ENCODE measurements at places on chromosomes 12 and 14.

GRCh38 chr12:130334937-130335336 lies 2.8 kb upstream of the PIWIL1 start:
- no peak for DNase-seq

GRCh38 chr14:104572668-104573067 lies 6.9 kb upstream of the C14orf180 start:
- no peak for DNase-seq

- peak; percentile 86 for DNase-seq
Observed at GRCh38 chr12:111570084-111570961, 28.8 kb downstream of the ATXN2 start.

GRCh38 chr14:70011098-70011497 lies 131.9 kb downstream of the SMOC1 start:
- DNase-seq, result no peak

DNA sequence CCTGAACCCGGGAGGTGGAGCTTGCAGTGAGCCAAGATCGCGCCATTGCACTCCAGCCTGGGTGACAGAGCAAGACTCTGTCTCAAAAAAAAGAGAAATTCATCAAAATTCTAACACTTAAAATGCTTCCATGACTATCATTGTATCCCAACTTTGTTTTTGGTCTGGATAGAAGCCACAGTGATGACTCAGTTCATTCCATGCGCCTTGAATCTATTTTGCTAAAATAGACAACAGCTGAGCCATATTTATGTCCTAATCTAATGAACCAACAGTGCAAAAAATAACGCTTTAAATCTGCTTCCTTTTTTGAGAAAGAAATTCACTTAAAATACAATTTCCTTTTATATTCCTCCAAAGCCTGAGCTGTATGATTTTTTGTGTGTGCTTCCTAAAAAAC lies 23.2 kb upstream of the BICD1 start:
- peak; percentile 71 for DNase-seq

- DNase-seq, result peak; percentile 54
Observed at GRCh38 chr12:79532907-79533288, 157.9 kb downstream of the PAWR start.

DNA sequence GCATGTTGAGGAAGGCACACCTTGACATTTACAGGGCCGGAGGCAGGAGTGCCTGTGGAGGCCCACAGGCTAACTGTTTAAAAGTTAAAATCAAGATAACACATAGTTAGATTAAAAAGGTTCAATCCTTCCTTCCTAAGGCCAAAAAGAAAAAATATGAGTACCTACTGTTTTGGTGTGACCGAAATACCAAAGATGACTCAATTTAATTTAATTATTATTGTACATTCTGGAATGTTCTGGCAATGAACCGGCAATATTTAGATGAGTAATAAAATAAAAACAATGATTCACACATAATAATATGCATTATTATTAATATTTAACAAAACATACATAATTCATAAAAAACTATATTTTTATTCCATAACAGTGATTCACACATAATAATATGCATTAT lies 136.8 kb upstream of the NTF3 start:
- no peak for DNase-seq

- no peak for DNase-seq
Observed at GRCh38 chr12:90028635-90029051, 320.0 kb upstream of the ATP2B1 start.

- DNase-seq, result no peak
Observed at GRCh38 chr14:91509878-91510170, 286 bp downstream of the PPP4R3A start.

- no peak for DNase-seq
Observed at GRCh38 chr14:23660290-23661226, 24.4 kb downstream of the DHRS2 start.

DNA sequence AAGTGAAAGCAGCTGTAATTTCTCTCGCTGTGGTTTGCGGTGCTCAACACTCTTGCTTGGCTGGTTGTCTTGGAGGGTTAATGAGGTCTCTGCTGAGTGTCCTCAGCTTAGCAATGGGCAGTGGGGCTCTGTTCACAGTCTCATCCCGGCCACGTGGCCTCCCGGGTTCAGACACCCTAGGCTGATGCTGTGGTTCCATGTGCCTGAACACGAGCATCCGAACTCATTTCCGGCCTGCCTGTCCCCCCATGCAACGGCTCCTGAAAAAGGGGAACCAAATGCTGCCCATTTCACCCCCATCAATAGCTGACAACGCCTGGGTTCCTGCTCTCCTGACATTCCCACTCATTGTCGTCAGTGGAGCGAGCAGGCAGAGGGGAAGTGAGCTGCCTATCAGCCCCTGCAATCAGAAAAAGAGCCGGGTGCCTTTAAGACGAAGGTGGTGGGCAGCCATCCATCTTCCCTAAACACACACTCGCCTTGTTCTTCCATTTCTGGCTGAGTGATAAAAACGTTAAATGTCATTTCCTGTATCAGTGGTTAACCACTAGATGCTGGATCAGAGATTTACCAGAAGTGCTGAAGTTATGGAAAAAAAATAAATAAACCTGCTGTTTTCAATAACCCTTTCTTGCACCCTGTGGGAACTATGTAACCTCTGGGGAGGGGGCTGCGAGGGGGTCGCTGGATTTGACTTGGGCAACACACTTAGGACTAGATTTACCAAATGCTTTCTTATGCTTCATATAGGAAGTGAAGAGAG lies 60.3 kb upstream of the BCL2L14 start:
- peak; percentile 44 for DNase-seq

DNA sequence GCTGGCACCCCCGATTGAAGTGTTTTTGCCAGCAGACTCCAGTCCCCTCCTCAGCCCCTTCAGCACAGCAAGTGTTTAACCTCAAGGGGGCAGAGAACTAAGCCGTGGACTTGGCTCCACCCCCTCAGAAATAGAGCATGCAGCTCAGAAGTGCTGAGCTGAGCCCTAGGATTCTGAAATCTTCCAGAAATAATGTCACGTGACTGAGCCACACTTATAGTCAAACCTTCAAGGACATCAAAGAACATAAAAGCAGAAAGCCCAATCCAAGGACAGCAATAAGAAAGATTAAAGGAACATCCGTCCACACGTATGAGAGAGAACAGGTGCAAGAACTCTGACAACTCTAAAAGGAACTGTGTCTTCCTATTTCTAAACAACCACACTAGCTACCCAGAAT lies 317.7 kb upstream of the LRFN5 start:
- no peak for DNase-seq

GRCh38 chr14:69605738-69606137 lies 5.7 kb upstream of the SUSD6 start:
- no peak for DNase-seq

DNA sequence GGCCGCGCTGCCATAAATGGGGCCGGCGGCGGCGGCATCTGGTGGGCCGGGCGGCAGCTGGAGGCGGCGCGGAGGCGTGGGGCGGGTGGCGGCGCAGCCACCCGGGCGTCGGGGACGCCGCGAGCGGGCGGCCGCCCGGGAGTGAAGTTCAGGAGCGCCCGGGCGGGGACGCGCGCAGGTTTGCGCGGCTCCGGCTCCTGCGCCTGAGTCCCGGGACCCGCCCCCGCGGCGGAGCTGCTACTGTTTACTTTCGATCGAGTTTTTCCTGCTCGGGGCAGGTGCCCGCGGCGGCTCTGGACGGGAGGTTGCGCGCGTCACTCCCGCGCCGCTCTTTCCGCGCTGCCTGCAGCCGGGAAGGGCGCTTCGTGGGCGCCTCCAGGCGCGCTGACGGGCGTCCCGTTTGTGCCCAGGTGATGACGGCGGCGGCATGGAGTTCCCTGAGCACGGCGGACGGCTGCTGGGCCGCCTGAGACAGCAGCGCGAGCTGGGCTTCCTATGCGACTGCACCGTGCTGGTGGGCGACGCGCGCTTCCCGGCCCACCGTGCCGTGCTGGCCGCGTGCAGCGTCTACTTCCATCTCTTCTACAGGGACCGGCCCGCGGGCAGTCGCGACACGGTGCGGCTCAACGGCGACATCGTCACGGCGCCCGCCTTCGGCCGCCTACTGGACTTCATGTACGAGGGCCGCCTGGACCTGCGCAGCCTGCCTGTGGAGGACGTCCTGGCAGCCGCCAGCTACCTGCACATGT lies at the start of gene ZBTB42:
Gene ZBTB42, plus strand, starts transcription at position 331 of the 749 bp plus-strand sequence. Its CDS starts 97 bp downstream, at position 428.
- peak; percentile 18 for DNase-seq

GRCh38 chr12:15599266-15600037 lies 189.7 kb downstream of the EPS8 start:
- DNase-seq, result peak; percentile 57

- DNase-seq, result no peak
Observed at GRCh38 chr14:103896578-103896977, 31.7 kb upstream of the TDRD9 start.

- peak; percentile 19 for DNase-seq
Observed at GRCh38 chr14:71403656-71404055, 496.4 kb downstream of the PCNX1 start.

DNA sequence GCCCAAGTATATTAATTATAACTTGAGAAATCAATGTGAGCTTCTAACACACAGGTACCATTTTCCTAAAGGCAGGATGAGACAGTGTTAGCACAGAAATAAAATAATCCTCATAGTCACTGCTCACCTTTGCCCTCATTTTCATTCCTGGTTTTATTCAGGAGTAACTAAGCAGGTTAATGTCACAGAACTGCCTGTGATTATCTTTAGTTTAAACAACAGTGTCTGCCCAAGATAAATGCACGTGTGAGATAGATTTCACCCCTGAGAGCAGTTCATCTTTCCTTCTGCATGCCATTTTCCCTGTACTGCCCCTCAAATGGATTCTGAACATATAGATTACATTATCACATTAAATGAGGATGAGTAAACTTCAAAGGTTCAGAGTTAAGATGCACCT lies 250.7 kb downstream of the RMST start:
- no peak for DNase-seq

- no peak for DNase-seq
Observed at GRCh38 chr14:20976291-20976690, 13.5 kb upstream of the METTL17 start.

GRCh38 chr14:68759937-68760336 lies 32.9 kb downstream of the ZFP36L1 start:
- DNase-seq, result no peak

- no peak for DNase-seq
Observed at GRCh38 chr14:46279776-46280175, 371.8 kb downstream of the RPL10L start.

GRCh38 chr12:121872546-121873215 lies 14.0 kb upstream of the HPD start:
- DNase-seq, result peak; percentile 84

DNA sequence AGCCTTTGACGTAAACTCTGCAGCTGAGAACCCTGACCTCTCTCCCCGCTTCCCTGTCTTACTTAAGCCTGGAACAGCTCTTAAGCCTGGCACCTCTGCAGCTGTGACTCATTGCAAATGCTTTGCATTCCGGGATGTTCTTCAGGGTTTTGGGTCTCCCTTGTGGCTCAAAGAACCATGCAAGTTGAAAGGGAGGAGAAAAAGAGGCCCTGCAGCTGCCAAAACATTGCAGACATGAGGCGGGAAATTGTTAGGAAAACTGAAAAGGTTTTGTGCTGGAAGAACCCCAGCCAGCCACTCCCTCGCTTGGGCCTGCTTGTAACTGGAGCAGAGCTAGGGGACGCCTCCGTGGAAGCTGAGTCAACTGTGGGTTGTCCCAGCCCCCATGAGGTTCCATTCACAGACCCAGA lies 60.2 kb upstream of the FERMT2 start:
- DNase-seq, result peak; percentile 97

GRCh38 chr14:102980409-102980810 lies 57.9 kb downstream of the AMN start:
- DNase-seq, result no peak

GRCh38 chr12:24697295-24697694 lies 251.6 kb downstream of the BCAT1 start:
- no peak for DNase-seq

GRCh38 chr14:106203438-106203837 lies 677.1 kb downstream of the TMEM121 start:
- DNase-seq, result no peak

DNA sequence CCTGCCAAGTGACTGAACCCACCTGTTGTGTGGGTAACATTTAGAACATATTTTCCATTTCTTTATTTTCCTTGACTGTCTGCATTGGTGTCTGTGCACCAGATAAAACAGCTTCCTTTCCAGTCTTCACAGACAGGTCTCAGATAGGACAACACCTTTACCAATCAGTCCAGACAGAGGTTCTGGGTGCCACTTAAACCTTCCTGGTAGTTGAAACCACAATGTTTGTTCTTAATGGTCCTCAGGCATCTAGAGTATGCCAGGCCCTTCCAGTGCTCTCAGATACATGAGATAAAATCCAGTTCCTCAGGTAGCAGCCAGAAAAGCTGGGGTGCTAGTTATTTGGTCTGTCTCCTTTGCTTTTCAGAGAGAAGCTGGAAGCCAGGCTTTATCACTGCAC lies 7.0 kb upstream of the CLEC2D start:
- DNase-seq, result no peak

DNA sequence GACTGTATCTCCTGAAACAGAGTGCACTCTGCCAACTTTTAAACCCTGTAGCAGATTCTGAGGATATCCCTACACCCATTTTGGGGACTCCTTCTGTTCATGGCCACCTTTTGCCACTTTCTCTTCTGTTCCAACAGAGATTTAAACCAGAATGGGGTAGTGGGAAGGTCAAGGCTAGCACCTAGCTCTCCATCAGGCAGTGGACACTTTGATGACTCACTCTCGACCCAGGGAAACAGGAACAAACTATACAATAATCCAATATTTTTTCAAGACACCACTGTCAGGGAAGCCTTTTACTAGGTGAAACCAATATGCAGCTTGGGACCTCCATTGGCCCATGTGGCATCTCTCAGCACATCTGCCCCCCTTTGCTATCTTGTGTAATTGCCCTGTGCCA lies 103.6 kb downstream of the DAAM1 start:
- DNase-seq, result no peak

DNA sequence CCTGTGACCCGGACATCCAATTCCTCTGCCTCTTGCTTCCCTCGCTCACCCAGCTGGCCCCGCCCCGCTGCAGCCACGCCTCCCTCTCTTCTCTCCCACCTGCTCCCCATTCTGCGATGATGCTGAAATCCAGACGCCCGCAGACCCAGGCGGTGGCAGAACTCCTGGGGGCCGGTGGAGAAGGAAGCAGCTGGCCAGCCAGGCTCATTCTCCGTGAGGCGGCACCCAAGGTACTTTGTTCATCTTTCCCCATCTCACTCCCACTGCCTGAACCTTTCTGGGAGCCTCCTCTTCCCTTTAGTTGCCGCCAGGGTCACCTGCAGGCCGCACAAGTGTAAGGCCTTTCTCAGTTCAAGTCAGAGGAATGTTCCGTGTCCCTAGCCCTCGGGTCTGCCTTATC lies 35.7 kb downstream of the FOXN4 start:
- DNase-seq, result no peak

Measured in brain microvascular endothelial cell (primary cell).